ENCODE measurements at places on chromosomes 2 and 18. TPM values are rescaled to one million over a fixed set of nuclear protein-coding genes. Genes with fewer than 3 reads are reported as not detected.

GRCh38 chr2:62774555-62775366 lies 69.2 kb downstream of the EHBP1 start:
- H3K27ac ChIP-seq: no peak overlapping the region
- DNase-seq: no peak
- H3K4me1 ChIP-seq: peaks cover 1% of the 10 kb centered on the region
- no peak overlapping the region for H3K4me3 ChIP-seq

GRCh38 chr2:115084446-115084845 lies 642.0 kb downstream of the DPP10 start:
- no peak overlapping the region for H3K27ac ChIP-seq
- no peak overlapping the region for H3K4me3 ChIP-seq
- no peaks in the 10 kb centered on the region for H3K27me3 ChIP-seq
- no peaks in the 10 kb centered on the region for H3K36me3 ChIP-seq
- no peak for DNase-seq

COLEC12 gene
- not detected for total RNA-seq

UCN gene
- total RNA-seq: 0.45 TPM

LRP2 gene
- total RNA-seq: 0.25 TPM
